ENCODE measurements at places on chromosomes 5 and 9.
A peak's percentile ranks its signal among the peaks of the same experiment; 100 is the strongest.

DNA sequence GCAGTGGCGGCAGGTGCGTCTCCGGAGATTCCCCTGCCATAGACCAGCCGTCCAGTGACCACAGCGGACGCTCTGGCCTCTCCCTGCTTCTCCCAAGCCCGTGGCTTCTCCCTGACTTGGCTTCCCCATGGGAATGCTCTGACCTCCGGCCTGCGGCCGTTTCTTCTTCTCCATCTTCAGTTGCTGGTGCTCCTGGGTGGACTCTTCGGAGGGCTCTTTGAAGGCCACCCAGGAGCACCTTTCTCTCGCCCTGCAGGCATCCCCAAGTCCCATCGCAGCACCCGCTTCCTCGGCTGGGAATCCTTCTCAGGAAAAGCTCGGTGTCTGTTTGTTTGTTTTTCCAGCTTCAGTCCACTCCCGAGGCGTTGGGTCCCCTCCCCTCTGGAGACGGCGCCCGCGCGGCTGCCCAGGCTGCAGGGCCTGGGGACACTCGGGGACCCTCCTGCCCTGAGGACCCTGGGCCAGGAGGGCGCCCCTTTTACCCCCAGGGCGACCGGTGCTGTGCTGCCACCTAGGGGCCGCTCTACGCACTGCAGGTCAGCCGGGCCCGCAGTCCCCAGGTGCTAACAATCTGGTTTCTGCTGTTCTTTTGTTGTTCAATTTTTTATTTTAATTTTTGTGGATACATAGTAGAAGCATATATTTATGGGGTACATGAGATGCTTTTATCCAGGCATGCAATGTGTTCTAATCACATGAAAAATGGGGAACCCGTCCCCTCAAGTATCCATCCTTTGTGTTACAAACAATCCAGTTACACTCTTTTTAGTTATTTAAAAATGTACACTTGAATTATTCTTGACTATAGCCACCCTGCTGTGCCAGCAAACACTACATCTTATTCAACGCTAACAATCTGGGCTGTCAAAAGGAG, 197.9 kb upstream of the ADAMTS16 start:
- peak; percentile 70 for DNase-seq

- DNase-seq = no peak
Observed at GRCh38 chr5:143775258-143775657, 36.7 kb upstream of the HMHB1 start.

- no peak for DNase-seq
Observed at GRCh38 chr9:129411501-129412175, 209.3 kb downstream of the C9orf50 start.

- DNase-seq = no peak
Observed at GRCh38 chr5:112154940-112155686, 264.0 kb downstream of the EPB41L4A start.

DNA sequence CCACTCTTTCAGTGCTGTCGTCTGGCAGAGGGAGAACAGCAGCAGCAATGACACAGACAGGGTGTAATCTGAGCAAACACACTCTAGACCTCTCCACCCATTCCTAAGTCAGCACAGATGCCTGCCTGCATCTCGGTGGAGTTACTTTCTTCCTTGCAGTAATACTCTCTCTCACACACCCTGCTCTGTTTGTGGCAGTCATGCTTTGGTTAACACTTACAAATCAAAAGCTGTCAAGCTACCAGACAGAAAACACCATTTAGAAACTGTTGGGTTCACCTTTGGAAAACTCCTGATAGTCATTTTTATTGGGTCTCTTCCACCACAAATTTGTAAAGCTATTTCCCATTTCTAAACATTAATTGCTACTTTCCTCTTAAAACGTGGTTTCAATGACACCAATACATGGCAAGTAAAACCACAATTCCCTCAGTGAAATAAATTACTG, 27.3 kb downstream of the LHFPL2 start:
- DNase-seq = no peak

DNA sequence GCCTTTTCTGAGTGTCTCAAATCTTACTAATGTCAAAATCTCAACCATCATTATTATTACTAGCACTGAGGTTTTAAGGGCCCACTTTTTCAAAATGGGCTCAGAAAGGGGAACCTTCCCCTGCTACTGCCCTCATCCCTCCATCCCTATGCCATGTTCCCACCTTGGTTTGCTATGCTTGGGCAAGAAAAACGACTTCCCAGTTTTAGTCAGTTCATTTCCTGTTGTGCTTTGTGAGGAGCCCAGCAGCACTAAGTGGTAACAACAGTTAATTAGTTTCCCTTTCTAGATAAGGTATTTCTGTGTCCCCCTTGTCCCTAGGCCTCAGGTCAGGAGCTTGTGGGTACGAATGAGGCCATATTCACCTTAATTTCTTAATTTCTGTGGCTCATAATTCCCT, 595.2 kb downstream of the RAB3C start:
- DNase-seq = no peak

- DNase-seq = no peak
Observed at GRCh38 chr9:105138306-105138801, 106.1 kb upstream of the SLC44A1 start.

GRCh38 chr5:170348137-170348633, 41.0 kb downstream of the KCNMB1 start:
- no peak for DNase-seq

DNA sequence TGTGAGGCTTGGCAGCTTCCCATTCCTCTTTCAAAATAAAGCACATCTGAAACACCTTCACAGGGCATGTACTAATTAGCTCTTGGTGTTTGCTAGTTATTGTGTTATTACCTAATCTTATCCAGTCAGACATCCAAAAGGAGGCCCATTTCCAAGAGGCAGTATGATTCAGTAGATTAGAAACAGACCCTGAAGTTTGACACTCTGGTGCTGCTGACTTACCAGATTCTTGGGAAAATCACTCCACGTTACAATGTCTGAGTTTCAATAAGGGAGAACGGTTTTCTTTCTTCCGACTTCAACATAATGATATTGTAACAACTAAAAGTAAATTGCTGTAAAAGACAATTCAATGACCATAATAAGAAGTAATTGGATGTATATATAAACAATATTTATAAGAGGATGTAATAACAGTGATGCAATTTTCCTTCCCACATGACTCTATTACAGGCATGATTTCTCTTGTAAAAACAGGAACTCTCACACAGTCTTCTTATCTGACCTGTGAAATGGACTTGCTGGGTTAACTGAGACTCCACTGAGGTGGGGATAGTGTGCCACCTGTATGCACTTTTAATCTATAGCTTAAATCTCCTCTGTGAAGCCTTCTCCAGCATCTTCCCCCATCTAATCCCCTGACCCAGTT, 181.3 kb upstream of the ELL2 start:
- DNase-seq = no peak

DNA sequence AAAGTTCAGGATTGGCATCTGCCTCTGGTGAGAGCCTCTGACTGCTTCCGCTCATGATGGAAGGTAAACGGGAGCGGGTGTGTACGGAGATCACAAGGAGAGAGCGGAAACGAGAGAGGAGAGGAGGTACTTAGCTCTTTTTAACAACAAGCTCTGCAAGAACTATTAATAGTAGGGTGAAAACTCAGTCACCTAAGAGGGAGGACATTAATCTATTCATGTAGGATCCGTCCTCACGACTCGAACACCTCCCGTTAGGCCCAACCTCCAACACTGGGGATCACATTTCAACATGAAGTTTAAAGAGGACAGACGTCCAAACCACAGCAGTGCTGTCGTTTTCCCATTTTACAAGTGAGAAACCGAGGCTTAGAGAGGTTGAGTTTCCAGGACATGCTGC, 173.7 kb downstream of the SLC28A3 start:
- DNase-seq = no peak

DNA sequence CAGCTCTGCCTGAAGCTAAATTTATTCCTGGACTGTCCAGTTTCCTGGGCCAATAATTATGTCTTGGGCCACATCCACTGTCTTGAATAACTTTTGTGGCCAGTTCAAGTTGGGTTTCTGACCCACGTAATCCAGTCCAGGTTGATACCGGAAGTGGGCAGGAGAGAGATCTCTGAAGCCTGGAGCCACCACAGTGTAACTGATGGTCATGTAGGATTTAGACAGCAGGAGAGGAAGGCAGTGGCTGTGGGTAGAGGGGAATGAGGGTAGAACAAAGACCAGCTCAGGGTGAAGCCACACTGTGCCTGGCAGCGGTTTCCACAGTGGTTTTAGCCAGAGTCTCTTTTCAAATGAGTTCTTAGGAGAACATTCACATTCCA, 30.2 kb downstream of the SH3PXD2B start:
- no peak for DNase-seq

GRCh38 chr9:21810388-21810787, 8.0 kb downstream of the MTAP start:
- no peak for DNase-seq

GRCh38 chr5:110977915-110978314, 93.6 kb upstream of the TSLP start:
- no peak for DNase-seq

DNA sequence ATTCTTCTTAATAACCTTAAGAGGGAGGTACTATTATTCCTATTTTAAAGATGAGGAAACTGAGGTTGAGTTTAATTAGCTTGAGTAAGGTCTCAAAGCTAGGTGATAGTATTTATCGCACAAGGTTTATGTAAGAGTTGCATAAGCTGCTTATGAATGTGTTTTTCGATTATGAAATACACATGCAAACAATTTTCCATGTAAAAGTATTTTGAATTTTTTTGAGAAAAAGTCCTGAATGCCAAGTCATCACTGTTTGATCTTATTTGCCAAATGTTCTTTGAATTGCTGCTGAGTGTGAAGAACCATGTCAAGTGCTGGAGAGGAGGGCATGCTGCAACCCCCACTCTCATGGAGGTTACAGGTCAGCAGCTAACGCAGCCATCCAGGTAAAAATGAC, 174.4 kb downstream of the CARTPT start:
- DNase-seq = no peak

- DNase-seq = no peak
Observed at GRCh38 chr5:161064297-161064696, 212.3 kb upstream of the ATP10B start.

GRCh38 chr5:115243412-115243811, 19.3 kb downstream of the PGGT1B start:
- DNase-seq = peak; percentile 20

- no peak for DNase-seq
Observed at GRCh38 chr5:133843911-133844310, 124.5 kb downstream of the C5orf15 start.

DNA sequence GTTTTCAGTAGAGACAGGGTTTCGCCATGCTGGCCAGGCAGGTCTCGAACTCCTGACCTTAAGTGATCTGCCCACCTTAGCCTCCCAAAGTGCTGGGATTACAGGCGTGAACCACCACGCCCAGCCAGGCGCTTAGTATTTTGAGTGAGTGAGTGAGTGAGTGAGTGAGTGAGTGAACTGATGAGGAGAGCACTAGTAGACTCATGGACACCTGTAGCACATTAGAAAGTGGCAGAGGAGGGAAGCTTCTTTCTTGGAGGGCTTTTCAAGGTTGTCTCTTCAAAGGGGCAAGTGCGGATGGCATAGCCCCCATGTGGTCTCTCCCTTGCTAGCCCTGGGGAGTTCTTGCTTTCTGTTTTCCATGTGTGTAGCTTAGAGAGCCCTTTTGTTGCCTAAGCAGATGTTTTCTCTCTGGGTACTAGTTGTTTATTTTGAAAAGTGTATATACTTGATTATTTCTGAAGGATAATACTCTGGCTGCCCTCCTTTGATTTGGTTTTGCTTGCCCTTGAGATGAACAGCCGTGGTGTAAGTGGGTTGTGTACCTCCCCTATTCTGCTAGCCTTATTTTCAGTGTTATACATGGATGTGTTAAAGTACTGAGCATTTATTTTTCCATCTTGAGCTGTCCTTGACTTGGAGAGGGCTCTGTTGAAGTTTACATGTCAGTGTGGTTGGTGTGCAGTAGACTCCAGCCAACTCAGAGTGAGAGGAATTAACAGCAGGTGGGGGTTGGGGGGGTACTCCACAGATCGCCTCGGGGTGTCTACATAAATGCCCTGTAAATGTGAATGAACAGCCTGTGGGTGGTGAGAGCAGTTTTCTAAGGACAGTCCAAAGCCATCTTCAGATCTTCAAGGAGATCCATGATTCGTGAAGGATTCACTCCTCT, 35.5 kb downstream of the PRRC2B start:
- no peak for DNase-seq

DNA sequence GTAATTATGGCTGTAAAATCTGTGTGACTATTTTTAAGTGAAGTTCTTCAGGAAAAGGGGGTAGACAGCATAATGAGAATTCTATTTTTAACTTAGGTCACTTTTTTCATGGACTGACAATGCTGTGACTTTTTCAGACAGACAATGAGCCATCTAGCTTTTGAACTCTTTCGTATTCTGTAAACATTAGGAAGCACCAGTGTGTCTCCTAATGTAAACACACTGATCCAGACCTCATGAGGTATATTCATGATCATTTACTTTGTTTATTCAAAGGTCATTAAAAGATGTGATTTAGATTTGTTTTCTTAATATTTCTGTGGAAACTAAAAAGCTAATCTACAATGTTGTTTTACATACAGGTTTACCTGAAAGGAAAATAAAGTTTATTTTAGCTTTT, 352.6 kb downstream of the ADGRV1 start:
- no peak for DNase-seq

GRCh38 chr9:99868845-99869244, 37.6 kb upstream of the STX17 start:
- DNase-seq = peak; percentile 13

DNA sequence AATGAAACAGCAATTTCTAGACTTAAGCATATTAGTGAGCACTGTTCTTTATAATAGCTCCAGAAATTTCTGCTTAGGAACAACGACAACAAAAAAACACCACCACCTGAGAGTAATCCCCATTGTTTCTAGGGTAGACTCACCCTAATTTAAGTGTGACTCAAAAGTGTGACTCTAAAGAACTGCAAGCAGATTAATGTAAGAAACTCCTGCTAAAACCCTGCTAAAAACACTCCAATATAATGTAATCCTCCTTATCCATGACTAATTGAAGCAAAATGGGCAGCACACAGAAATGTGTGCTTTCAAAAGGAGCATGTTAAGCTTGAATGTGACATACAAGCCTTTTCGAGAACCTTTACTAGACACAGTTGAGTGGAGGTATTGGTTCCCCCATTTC, 296.0 kb downstream of the EPB41L4A start:
- DNase-seq = no peak

- DNase-seq = no peak
Observed at GRCh38 chr5:124061663-124062062, 549.7 kb downstream of the CSNK1G3 start.

- no peak for DNase-seq
Observed at GRCh38 chr5:110055302-110055701, 365.6 kb downstream of the MAN2A1 start.

GRCh38 chr9:94639061-94639998, at the start of gene FBP1:
TSS of gene FBP1 (minus strand) at chr9:94639518. CDS start at chr9:94639310, 208 bp downstream.
- DNase-seq = peak; percentile 65

- no peak for DNase-seq
Observed at GRCh38 chr5:166358127-166358830, 1933.2 kb upstream of the WWC1 start.

DNA sequence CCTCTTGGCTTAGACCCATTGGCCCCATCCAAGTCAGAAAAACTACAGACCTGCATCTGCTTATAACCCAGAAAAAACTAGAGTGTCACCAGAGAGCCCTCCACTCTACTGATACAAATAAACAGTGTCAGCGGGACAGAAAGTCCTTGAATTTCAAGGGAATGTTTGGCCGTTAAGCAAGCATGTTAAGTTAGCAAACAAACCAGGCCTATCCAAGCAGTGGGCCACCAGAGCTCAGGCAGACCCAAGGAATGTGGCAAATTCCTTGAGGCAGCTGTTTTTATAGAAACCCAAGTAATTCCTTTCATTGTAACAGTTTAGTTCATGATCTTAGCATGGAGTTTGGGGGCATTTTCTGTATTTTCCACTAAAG, 70.9 kb downstream of the PRLR start:
- no peak for DNase-seq

- no peak for DNase-seq
Observed at GRCh38 chr9:122128007-122128968, 31.3 kb downstream of the NDUFA8 start.

GRCh38 chr9:129954868-129955550, 88.0 kb downstream of the FNBP1 start:
- DNase-seq = no peak
